Urinary bladder (tissue), 4 donors: ENCODE measurements at places on chromosomes 7 and 10. TPM values are rescaled to one million over a fixed set of nuclear protein-coding genes. Genes with fewer than 3 reads are reported as not detected.

The ZNF488 gene
- total RNA-seq, result 0.63 TPM

- DNase-seq, result peak; percentile 82
Measured at GRCh38 chr10:71476228-71477011, 79.7 kb downstream of the CDH23 start.

DNA sequence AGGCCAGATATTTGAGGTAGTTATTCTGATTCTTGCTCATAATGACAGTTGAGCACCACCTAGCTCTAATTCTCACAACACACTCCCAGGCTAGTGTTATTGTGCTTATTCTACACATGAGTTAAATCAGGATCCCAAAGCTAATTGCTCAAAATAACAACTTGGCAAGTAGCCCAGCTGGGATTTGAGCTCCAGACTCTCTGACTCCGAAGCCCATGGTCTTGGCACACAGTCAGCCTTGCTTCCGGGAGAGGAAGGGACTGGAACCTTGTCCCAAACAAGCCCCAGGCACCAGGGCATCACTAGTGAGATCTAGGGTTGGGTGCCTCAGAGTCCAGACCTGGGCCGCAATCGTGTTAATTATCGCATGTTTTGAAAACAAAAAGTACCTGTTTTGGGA is 101.4 kb downstream of the GPAM start:
- peak; percentile 17 for DNase-seq

DNA sequence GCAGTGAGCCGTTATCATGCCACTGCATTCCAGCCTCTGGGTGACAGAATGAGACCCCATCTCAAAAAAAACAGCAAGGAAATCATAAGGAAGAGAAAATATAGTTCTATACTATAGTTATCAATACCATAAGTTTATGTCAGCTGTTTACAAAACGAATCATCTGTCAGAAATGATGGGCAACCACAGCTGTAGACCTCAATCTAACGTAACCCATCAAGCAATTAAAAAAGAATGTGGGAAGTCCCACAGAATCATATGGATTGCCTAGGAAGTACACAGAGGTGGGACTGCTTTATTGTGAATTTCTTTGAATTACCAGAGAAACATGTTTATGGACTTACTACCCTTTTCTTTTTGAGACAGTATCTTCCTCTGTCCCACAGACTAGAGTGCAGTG is 6.9 kb downstream of the NRBF2 start:
- no peak for DNase-seq

DNA sequence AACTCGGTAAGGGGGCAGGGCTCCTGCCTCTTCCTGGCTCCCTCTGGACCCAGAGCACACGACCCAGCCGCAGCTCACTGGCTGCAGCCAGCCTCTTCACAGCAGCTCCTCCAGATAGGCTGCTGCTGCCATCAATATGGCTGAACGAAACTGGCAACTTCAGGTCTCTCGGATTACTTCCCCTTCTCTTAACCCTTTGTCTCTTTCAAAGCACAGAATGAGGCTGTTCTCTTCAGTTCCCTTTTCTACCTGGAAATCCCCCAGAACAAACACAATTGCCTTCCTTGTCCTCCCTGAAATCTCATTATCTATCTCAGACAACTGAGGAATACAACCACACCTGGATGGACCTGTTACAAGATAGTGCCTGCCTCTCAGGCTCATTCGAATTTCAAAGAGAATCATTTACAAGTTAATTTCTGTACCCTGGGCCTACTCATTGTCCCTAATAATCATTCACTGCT is 193.4 kb upstream of the MBL2 start:
- DNase-seq, result no peak

GRCh38 chr7:6453734-6454133 is 6.0 kb upstream of the DAGLB start:
- DNase-seq, result no peak

DNA sequence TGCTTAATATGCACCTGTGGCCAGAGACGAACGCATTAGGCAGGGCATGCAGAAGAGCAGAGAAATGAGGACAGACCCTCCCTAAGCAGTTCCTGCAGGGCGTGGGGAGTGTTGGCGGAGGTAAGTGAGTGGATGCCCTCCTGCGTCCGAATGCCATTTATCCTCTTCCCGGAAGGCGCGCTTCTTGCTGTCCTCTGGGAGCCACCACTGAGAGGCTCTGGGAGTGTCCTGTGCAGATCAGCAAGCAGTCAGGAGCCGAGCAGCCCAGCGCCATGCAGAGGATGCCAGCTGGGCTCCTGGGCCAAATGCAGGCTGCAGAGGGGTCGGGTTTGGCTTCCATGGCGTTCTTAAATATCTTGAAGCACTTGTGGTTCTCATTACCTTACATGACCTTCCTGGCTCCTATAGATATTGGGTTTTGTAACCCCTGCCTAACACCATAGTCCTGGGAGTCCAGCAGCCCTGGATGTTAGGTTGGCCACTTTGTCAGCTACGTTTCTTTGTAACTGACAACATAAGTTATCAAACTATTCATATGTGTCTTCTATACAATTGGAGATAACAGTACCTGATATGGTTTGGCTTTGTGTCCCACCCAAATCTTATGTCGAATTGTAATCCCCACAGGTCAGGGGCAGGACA is 30.0 kb upstream of the SLIT1 start:
- DNase-seq, result no peak

DNA sequence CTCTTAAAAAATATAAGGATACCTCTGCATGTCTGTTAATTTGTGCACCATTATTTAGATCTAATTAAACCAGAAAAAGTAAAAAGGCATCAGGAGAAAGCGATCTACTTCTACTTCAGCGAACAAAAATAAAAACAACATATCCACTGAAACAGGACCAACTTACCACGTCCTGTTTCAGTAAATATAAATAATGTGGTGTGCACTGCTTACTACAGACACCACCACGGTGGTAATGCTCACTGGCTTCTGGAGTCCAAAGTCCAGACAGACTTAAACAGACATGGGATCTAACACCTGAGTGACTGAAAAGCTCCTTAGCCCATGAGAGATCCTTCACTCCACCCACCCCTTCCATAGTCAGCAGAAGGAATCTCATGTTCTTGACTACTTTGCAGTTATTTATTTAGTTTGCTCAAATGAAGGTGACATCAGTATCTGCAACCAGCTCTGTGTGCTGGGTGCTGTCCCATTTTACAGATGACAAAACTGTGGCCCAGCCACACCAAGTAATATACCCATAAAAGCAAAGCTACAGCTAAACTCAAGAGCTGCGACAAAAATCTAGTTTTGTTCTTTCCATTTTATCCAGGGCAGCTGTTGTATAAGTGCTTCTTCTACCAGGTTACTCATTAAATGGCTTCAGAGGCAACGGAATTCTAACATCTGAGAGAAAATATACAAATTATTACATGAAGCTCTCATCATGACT is 62.1 kb upstream of the NCAPG2 start:
- no peak for DNase-seq

The AKR1C4 gene
- total RNA-seq, result not detected

- DNase-seq, result no peak
Measured at GRCh38 chr10:99661377-99661763, 2.1 kb downstream of the ENTPD7 start.

DNA sequence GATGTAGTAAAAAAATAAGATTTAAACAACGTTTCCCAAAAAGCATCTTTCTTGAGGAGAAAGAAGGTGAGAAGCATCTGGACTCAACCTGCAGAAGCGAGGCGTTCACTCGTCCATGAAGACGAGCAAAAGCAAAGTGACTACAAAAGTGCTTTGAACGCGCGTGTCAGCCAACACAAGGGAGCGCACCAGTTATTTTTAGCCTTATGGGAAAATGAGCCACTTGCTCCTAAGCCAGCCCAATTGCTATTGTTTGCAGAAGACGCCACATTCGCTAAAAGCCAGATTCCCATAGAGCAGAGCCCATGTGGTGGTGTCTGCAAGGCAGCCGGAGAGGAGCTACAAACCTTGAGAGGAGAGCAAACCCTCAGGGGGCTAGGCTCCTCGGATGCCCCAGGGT is 122.5 kb downstream of the FAM53B start:
- DNase-seq, result no peak

GRCh38 chr7:129970816-129971215 is 18.1 kb upstream of the UBE2H start:
- no peak for DNase-seq

The SPDYE8 gene
- not detected for total RNA-seq

DNA sequence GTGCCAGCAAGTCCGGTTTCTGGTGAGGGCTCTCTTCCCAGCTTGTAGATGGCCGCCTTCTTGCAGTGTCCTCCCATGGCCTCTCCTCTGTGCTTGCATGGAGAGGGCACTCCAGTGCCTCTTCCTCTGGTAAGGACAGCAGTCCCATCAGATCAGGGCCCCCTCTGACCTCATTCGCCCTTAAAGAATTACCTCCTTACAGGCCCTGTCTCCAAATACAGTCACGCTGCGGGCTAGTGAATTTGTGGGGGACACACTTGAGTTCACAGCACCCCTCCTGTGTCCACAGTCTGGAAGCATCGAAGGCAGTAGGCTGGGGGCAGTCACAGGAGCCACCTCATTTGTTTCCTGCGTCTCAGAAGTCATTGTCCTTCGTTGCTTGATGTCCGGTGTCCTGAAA is 54.6 kb downstream of the LHPP start:
- DNase-seq, result no peak

- peak; percentile 15 for DNase-seq
Measured at GRCh38 chr7:103343758-103344452, 662 bp downstream of the DNAJC2 start.

The UCN3 gene
- not detected for total RNA-seq

The ITIH5 gene
- 97.6 TPM for total RNA-seq

DNA sequence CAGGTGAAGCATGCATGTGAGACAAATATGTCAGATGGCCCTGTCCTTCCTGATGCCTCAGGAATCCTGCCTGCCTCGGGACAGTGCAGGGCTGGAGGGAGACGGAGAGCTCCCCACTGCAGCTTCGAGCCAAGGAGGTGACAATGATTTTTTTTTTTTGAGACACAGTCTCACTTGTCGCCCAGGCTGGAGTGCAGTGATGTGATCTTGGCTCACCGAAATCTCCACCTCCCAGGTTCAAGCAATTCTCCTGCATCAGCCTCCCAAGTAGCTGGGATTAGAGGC is 68.8 kb downstream of the OAT start:
- no peak for DNase-seq

The LIMK1 gene
- 11.2 TPM for total RNA-seq

DNA sequence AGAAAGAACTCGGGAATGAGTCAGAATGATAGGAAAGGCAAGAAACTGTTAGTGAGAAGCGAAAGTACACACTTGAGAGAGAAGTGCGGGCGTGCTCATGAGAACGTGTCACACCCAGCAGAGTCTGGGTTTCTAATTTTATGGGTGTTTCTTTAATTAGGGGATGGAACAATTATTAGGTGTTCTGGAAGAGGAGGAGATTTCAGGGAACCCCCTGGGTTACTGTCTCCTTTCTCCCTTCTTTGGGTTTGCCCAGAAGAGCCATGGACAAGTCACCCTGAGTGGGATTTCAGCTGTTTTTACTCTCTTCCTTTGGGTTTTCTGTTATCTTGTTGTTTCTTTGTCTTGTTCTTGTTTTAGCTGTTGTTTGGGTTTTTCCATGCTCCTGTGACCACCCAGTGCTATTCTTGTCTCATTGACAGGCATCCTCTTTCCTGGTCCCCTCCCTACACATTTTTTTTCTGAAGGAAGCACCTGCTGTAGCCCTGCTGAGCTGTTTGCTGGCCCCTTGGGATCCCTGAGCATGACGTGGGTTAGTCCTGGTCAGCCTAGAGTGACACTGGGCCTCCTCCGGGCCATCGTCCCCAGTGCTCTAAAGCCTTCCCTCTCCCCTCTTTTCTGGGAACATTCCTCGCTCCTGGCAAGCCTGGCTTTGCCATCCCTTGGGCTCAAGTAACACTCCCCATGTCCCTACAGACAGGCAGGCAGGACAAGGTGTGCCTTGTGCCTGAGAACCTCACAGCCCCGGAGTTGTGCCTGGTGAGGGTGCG is 3.5 kb downstream of the SH2D4B start:
- DNase-seq, result no peak

GRCh38 chr10:97584798-97585438 is 729 bp downstream of the HOGA1 start:
- DNase-seq, result no peak

The FGFR2 gene
- 61.9 TPM for total RNA-seq

DNA sequence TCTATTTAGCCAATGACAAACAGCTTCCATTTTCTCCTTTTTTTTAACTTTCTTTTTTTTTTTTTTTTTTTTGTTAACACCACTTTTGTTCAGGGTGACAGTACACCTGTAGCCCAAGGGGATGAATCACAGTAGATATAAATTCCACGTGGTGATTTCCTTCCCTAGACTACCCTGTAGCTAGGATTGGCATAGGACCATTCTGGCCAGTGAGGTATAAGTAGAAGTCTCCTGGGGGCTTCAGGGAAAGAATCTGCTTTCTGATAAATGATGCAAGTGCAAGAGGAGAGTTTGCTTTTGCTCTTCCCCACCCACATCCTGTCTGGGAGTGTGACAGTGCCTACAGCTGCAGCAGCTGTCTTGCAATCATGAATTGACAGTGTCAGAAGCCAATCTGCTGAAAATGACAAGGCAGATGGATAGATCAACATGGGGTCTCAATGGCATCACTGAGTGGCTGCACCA is 63.2 kb upstream of the TOMM7 start:
- no peak for DNase-seq

DNA sequence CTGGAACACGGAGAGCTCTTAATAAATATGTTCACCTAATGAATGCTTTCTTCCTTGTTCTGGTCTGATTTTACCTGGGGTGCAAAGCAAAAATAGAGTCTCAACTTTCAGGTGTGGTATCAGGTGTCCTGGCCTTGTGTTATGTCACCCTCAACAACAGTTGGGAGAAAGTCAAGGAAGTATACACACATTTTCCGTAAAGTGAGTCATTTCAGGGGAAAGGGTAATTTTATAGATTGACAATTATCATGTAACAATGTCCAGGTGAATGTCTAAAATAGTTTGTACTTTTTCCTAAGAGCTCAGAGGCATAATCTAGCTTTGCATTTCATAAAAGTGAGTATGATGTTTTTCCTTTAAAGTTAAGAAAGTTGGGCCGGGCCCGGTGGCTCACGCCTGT is 287.4 kb downstream of the SKIDA1 start:
- no peak for DNase-seq

The CCDC6 gene
- 58.2 TPM for total RNA-seq

DNA sequence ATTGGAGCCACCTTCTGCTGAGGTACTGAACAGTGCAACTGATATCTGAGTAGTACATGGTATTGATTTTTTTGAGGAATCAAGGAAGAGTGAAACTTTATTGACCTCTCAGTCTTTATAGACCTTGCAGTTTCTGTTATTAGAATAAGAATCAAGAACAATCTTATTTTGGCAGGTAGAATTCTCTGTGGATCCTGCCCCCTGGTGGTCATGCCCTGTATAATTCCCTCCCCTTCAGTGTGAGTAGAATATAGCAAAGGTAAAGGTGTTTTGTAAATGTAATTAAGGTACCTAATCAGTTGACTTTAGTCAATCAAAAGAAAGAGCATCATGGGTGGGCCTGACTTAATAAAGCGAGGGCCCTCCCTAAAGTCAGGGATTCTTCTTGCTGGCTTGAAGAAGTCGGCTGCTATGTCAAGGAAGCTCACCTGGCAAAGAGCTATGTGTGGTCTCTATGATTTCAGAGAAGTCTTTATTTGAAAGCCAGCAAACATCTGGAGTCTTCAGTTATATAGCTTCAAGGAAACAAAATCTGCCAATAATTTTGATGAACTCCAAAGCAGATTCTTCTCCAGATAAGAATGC is 142.8 kb downstream of the LSM5 start:
- DNase-seq, result no peak

GRCh38 chr7:137753948-137754851 is 92.6 kb downstream of the DGKI start:
- DNase-seq, result no peak
